Peyer's patch (tissue), 4 donors: ENCODE measurements at places on chromosomes 1 and 21.

GRCh38 chr21:45203983-45204382 lies 83.7 kb downstream of the POFUT2 start:
- DNase-seq, result no peak

DNA sequence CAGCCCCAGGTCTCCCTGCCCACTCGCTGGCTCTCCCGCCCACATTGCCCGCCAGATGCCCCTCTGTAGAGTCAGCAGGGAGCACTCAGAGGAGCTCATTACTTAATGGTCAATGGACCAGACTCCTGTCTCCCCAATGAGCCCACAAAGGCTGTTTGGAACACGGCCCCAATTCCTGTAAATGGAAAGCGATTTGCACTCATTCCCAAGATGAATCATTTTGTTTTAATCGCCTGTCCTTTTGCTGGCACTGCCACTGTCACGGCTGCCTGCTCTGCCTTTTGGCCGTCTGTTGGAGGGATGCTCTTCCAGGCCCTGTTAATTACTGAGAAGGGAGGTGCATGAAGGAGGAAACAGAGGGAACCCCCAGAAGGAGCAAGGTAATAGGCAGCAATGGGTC lies 44.8 kb upstream of the ATP2B4 start:
- no peak for DNase-seq

DNA sequence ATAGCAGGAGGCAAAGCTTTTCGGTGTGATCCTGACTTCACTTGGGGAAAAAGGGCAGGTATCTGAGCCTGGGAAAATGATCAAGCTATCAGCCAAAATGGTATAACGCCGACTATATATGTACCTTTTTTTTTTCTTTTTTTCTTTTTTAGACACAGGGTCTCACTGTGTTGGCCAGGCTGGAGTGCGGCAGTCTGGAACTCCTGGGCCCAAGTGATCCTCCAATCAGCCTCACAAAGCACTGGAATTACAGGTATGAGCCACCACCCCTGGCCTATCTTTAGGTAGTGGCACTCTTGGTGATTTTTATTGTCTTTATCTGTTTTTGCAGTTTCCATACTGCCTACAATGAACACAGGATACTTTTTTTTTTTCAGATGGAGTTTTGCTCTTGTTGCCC lies 1.3 kb upstream of the ICMT start:
- no peak for DNase-seq

DNA sequence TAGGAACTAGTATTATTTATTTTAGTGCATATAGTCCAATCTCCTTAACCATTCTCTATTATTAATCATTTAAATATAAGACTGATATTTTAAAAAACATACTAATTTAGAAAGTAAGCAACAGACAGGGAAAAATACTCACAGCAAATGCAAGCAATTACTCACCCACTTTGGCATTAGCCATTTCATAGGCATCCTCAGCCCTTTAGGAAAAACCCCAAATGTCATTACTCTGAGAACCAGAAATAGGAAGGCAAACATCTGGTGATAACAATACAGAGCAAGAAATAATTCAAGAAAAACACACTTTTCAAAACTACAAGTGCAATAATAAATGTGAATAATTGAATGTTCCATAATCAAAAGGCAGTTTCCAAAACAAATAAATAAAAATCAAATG lies 545.1 kb downstream of the PLPP3 start:
- DNase-seq, result no peak

- DNase-seq, result no peak
Observed at GRCh38 chr1:171742577-171742922, 685 bp upstream of the VAMP4 start.

GRCh38 chr1:234972411-234973191 lies 156.0 kb downstream of the TOMM20 start:
- peak; percentile 31 for DNase-seq

- no peak for DNase-seq
Observed at GRCh38 chr1:96473791-96474434, 247.7 kb upstream of the PTBP2 start.

DNA sequence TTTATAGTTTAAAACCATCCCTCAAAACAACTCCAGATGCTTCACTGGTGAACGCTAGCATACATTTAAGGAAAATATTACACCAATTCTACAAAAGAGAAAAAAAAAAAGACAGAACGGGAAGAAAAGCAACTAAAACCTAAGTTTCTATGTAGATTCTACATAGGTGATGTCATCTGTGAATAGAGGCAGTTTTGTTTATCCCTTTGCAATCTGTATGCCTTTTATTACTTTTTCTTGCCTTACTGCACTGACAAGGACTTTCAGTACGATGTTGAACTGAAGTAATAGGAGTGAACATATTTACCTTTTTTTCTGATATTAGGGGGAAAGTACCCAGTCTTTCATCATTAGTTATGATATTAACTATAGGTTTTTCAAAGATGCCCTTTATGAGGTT lies 101.7 kb upstream of the HAO2 start:
- DNase-seq, result no peak

DNA sequence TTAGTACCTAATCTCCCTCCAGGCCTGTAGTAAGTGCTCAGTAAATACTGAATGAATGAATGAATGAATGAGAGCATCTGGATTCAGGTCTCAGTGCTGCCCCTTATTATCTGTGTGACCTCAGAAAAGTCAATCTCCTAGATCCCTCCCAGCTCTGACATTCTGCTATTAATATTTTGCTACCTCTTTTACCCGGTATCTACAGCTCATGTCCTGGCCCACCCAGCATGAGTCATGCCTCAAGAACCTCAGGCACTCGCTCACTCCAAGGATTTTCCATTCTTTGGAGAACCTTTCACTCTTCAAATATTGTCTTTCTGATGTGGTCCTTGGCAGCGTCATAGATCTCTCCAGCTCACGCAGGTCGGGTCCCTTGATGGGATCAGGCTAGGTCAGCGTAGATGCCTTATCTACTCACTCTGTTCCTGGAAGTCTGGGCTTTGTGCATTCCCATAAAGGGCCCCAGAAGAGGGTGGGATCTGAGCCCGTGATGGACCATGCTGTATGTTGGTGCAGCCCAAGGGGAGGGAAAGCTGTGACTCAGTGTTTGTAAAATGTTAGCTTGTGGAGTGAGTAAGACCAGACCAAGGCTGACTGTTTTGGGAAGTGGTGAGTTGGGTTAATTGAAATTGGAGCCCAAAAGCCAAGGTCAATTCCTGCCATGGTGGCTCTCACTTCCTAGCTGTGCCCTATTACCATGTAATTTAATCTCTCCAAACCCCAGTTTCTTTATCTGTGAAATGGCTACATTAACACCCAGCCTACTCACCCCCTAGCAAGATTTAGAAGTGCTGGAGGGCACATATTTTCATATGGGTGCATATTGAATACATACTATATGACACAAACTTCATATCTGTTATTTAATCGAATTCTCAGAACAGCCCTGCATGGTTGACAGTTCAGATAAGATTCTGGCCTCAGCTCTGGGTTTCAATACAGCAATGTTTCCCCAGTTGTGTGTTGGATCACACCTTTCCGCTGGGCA lies 214.1 kb upstream of the USP24 start:
- no peak for DNase-seq

- no peak for DNase-seq
Observed at GRCh38 chr1:55280731-55281130, 65.6 kb upstream of the USP24 start.

DNA sequence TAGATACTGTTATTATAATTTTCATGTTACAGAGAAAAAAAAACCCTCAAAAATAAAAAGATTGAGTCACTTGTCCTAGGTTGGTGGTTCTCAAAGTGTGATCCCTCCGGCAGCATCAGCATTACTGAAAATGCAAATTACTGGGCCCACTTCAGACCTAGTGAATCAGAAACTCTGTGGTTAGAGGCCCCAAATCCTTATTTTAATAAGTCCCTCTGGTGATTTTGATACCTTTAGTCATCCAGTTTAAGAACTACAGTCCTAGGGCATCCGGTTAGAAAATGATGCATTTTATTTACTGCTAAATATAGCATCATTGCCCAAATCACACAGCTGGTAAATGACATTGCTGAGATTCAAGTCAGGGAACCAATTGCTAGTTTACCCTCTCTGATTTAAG lies 203.7 kb upstream of the RUNX1 start:
- DNase-seq, result no peak

GRCh38 chr21:33856893-33857527 lies 58.6 kb downstream of the ATP5PO start:
- DNase-seq, result no peak

- DNase-seq, result no peak
Observed at GRCh38 chr1:10710489-10710888, 86.0 kb downstream of the CASZ1 start.

DNA sequence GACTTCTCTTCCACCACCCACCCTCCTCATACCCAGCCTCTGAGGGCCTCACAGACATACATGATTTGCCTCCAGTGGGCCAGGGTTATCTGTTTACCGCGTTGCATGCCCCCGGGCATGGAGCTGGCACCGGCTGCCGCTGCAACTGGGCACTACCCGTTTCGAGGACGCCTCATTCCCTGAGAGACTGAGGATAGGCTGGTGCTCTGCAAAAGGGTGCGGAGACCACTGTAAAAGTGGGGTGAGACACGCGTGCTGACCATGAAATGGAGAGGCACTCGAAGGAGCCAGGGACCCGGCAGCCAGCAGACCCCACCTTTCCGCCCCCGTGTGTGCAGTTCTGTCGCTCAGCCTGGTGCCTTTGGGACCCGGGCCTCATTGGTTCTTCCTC lies 20.6 kb downstream of the TP73 start:
- no peak for DNase-seq

DNA sequence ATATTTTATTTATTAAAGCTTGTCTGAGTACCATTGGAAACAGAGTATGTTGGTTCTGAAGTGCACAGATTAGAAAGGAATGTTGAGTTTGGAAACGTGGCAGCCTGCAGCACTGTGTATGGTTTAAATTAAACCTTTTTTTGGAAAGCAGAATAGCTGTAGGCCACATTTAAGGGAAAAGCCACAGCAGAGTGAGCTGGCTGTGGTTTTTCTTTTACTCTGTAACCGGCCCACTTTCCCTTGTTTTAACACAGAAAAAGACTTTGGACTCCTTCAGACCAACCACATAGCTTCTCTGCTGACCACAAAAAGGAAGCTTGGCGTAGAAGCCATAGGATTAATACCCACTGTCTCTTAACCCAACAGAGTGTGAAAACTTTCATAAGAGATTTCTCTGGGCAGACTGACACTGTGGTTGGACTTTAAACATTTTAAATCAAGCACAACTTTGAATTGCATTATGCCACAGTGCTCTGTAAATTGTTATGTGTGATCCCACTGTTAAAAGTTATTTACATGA lies 75.2 kb downstream of the NFIA start:
- DNase-seq, result no peak

DNA sequence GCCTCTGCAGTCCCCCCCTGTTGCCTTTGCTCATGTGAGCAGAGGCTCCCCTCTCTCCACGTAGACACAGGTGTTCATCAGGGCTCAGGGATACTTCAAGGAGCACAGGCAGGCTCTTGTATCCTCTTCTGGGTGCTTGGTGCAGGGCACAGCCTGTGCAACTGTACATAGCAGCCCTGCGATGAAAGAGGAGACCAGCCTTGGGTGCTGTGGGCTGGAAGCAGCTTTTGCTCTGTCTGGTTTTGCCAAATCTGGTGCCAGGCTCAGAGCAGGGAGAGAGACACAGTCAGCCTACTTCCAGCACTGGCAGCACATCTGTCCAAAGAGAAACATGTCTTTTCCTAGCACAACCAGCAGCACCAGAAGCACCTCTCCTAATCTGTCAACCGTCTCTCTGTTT lies 132.1 kb downstream of the ETS2 start:
- peak; percentile 27 for DNase-seq

DNA sequence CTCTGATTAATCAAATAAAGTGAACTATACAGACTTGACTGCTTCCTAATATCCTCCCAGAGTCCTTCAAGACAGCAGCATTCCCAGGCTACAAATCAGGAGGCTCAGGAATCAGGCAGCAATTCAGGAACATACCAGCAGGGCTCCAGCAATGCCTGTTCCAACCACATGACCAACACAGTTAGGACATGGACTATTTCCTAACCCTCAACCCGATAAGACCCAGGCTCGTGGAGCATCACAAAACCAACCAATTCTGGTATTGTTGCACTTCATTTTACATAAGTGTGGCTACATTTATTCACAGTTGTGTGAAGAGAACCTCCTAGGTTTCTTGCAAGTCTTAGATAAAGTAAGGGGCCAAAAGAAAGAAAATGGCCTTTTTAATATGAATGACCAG lies 546.2 kb upstream of the ADGRL2 start:
- no peak for DNase-seq

- no peak for DNase-seq
Observed at GRCh38 chr1:237084341-237085077, 42.5 kb downstream of the RYR2 start.

DNA sequence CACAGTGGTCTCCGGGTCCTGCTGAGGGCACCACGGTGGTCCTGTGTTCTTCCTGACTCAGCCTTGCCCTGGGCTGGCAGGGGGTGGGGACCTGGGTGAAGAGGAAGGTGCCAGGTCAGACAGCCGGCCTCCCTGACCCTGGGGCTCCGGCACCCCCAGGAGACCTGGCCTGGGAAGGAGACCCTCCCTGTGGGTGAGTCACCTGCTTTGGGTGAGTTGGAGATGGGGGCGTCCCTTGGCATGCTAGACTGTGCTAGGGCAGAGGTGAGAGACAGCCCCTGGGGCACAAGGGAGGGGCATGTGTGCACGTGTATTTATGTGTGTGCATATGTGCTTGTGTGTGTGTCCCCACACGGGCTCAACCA lies 23.4 kb downstream of the SPSB1 start:
- no peak for DNase-seq

- no peak for DNase-seq
Observed at GRCh38 chr1:12601700-12602658, 16.0 kb downstream of the DHRS3 start.

DNA sequence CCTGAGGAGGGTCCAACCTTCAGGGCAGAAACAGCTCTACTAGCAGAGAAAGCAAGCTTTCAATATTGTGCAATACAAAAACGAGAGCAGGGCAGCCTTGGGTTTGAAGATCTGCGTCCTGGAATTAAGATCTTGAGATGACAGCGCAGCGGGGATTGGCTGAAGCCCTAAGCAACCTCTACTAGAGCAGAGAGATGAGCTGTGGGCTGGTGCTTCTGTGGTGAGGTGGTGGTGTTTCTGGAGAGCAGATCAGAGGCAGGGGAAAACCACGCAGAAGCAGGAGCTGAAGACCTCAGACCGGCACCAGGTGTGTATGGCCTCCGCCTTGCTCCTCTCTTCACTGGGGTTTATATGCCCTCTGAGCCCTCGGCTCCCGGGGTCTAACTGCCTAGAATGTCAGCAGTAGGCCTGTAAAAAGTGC lies 12.5 kb downstream of the TRAF3IP3 start:
- peak; percentile 94 for DNase-seq

GRCh38 chr1:221327954-221328353 lies 413.9 kb downstream of the DUSP10 start:
- no peak for DNase-seq

DNA sequence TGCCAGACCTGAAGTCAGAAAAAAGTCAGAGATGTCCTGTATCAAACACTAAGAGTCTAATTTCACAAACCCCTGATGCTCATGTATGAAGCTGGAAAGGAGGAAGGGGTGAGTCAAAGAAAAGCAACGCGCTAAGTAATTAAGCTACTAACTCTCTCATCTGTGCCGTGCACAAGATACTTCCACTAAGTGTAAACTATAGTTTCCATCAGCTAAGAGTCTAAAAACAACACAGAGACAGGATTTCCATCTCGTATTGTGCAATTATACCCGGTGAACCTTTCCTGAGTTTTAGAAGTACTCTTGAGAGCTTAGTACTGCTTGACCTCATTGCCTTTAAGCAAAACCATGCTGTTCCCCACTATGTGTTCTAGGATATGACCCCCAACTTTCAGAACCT lies 19.0 kb downstream of the DNALI1 start:
- DNase-seq, result no peak

GRCh38 chr1:204177133-204177532 lies 11.0 kb upstream of the REN start:
- DNase-seq, result peak; percentile 63
